NCI-H1092 (cell line): ENCODE measurements at places on chromosomes 3 and 15.

DNA sequence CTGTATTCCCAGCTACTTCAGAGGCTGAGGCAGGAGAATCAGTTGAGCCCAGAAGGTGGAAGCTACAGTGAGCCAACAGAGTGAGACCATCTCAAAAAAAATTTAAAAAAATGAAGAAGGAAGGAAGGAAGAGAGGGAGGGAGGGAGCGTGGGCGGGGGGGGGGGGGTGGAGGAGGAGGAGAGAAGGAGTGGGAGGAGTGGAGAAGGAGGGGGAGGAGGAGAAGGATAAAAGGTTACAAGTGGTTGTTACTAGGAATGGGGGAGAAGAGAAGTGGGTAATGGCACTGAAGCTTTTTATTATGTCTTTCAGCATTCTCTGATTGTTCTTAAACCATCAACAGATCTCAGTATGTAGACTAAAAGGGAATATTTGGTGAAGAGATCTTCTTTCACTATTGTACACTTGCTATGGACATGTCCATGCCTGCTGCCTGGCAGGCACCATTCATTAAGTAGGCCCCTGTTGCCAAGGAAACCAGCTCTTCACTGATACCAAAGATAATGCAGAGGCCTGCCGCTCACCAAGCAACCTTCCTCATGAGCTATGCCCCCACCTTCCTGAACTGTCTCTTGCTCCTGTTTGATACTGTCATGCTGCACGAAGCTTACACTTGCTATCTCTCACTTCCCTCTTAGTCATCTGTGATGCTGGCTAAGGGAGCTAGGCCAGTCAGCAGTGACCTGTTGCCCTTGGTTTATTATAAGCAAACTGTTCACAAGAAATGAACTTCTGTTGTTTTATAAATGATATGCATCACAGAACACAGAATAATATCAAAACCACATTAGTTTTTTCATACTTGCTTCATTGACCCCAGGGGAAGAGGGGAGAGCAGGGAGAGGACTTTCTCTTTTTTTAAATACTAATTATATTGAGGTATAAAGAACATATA is 23.1 kb downstream of the EPM2AIP1 start:
- DNase-seq = peak; percentile 77

- no peak for DNase-seq
These were observed 215.6 kb downstream of the WNT5A start for GRCh38 chr3:55271549-55271948.

GRCh38 chr3:123997543-123997942 is 5.6 kb upstream of the ROPN1 start:
- DNase-seq = no peak

DNA sequence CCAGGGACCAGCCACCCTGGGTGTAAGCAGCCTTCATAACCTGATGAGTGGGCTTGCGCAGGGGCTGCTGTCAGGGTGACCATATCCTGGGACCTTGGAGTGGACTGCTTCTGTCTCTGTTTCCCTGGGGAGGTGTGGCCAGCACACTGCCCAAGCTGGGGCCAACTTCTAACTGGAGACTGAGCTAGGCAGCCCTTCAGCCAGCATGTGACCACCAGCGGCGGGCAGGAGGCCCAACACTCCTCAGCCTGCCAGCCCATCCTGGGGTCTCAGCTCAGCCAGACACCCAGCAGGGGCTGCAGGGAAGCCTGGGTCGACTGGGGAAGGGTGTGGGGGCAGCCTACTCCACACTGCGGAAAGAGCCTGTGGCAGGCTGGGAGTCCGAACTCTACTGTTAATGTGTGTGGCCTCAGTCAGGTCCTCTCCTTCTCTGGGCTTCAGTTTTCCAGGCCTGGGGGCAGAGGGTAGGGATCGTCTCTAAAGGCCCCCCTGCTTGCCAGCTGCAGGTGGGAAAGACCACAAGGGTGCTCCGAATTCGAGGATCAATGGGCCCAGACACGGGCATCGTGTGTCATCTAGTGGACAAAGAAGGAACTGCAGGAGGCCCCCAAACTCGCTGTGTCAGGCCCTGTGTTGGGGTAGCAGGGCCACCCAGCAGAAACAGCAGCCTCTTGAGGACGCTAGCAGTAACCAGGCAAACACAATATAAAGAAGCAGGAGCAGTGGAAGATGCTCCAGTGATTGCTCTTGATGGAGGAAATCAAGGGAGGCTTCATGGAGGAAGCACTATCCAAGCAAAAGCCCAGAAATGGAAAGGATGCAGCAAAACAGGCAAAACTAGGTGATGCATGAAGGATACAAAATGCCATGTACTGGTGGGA is 2.0 kb upstream of the SEMA3G start:
- peak; percentile 15 for DNase-seq

DNA sequence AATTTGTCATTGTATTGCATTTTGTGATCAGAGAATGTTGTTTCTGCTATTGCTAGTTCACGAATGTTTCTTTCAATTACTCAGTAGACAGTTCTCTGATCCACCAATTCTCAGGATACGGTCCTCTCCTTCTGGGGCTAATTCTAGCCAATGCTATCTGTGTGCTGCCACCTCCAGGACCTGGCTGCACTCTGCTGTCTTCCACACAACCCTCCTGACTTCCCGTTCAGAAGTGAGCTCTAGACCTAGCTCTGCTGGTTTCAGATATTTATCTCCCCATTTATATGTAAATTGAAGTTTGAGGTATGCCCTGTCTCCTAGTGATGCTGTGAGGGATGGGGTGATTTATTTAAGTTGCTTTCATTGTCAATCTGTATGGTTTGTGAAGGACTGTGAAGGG is 21.7 kb upstream of the UBL7 start:
- no peak for DNase-seq

- no peak for DNase-seq
These were observed 110.4 kb downstream of the EDEM1 start for GRCh38 chr3:5297895-5298294.

- no peak for DNase-seq
These were observed 39.3 kb upstream of the CEMIP start for GRCh38 chr15:80739919-80740318.

- DNase-seq = no peak
These were observed 21.8 kb downstream of the ATRIP start for GRCh38 chr3:48468329-48468731.
